NCI-H146 (cell line): ENCODE measurements at places on chromosomes 16 and 17.

DNA sequence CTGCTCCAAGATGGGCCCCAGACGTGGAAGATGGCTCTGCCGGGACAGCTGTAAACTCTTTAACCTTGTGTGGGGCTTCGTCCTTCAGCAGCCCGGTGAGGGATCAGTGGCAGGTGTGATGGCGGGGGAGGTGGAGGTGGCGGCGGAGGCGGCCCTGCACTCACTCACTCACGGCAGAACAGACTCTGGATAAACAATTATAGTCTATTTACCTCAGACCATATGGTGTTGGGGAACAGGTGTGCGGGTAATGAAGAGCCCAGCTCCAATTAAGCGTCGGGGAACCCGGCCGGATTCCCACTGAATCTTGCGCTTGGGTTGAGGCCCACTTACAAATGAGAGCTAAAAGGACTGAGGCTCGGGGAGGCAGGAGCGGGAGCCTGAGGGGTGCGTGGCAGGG, 104.3 kb upstream of the SDK2 start:
- DNase-seq: peak; percentile 75

DNA sequence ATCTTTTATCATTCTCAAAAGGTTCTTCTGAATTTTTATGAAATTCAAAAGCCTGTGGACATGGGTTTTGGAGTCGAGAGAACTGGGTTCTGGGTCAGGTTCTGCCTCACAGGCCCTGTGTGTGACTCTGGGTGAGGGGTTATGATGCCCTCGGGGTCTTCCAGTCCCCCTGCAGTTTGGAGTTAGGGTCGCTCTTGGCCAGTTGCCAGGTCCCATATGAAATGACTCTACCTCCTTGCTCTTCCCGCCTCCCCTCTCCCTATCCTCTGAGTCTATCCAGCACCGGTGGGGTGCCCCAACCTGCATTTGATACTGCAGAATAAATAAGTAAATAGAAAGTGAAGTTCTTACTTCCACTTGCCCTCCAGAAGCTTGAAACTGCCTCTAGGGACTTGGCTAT, 54.1 kb downstream of the ZDHHC7 start:
- no peak for DNase-seq

DNA sequence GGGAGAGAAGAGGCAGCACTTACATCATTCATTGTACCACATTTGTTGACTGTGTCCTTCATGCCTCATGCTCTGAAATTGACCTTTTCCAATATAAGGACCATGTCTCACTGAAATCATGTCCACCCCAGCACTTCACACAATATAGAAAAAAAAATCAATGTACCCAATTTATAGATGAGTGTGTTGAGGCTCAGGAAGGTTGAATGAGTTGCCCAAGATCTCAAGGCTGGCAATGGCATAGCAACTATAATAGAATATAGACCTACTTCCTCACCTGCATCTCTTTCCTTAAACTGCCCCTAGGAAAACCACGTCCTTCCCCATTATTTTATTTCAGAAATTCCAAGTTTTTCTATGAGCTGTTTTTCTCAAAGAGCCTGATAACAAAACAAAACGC, 912 bp upstream of the VAT1L start:
- DNase-seq: no peak

DNA sequence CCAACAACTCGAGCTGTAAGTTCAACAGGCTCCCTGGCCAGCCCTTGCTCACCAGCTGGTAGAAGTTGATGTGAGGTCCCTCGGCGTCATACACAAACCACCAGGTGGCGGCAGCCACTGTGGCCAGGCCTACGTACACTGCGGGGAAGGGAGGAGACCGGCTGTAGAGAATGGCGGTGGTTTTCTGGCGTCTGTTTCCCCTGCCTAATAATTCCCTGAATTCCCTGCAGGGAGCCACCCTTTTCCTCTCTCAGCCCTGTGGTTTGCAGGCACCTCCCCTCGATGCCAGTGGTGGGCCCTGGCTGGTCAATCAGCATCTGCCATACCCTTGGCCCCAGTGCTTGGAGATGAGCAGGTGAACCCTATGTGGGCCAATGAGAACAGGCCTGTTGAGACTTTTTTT, 18.9 kb upstream of the P2RX1 start:
- DNase-seq: peak; percentile 79

- DNase-seq: peak; percentile 82
These were observed at the start of gene TBX21 for GRCh38 chr17:47733047-47733673. TBX21 (plus strand) TSS chr17:47733236; CDS start chr17:47733455, 219 bp downstream.

GRCh38 chr16:73428121-73428520, 380.2 kb upstream of the ZFHX3 start:
- no peak for DNase-seq

GRCh38 chr16:60214311-60214710, 1480.2 kb upstream of the GOT2 start:
- no peak for DNase-seq

DNA sequence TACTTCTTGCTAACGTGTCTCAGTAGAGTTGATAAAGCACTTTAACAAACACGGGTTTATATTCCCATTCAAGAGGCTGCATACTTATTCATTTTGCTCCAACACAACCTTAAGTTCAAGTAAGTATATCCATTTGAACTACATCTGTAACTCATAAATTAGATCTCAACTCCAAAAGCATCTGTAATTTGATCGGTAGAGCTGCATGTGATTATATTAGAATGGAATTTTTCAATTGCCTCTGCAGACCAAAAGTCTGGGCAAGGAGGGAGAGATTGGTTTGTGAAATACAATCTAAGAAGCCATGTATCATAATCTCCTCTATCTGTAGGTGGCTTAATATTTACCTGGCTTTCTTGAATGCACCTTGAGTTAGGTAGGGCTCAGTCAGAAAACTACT, 371.0 kb downstream of the RBFOX1 start:
- no peak for DNase-seq

GRCh38 chr17:9817086-9817485, 4.8 kb downstream of the GSG1L2 start:
- no peak for DNase-seq

DNA sequence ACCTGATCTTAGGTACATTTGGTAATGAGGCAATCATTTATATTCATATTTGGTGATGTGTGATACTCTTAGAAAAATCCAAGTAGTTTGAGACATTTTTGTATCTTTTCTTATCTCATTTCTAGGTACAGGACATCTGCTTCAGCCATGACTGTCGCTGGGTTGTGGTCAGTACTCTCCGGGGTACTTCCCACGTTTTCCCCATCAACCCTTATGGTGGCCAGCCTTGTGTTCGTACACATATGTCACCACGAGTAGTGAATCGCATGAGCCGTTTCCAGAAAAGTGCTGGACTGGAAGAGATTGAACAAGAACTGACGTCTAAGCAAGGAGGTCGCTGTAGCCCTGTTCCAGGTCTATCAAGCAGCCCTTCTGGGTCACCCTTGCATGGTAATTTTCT, 312.2 kb downstream of the BCAS3 start:
- DNase-seq: no peak

GRCh38 chr16:75196836-75197235, 10.1 kb downstream of the CTRB2 start:
- DNase-seq: no peak

DNA sequence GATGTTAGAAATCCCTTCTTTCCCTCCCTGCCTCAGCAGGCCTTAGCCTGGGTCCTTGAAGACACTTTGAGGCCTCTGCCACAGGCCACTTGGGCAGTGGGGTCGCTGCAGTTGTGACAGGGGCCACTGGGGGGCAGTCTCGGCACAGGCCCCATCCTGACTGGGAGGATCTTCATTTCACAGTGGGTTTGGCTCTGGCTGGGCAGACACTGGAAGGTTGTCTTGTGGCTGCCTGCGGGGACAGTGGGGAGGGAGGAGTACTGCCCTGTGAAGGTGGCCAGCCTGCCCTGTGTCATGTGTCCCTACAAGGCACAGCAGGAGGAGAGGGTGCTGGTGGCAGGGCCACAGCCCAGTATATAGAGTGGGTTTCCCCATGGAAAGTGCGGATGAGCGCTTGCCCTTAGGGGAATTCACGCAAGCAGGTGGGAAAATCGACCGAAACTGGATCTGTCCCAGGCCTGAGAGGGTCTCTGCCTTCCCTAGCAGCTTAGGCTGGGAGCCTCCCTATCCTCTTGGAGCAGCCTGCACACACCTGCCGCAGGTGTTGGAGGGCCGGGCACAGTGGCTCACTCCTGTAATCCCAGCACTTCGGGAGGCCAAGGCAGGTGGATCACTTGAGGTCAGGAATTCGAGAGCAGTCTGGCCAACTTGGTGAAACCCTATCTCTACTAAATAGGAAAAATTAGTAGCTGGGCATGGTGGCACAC, 28.8 kb downstream of the GINS2 start:
- DNase-seq: peak; percentile 32

- no peak for DNase-seq
These were observed 51.6 kb downstream of the NUP93 start for GRCh38 chr16:56781528-56781961.

GRCh38 chr17:77445760-77446532, 305.2 kb downstream of the SEC14L1 start:
- no peak for DNase-seq

GRCh38 chr17:29615492-29616299, 7.0 kb downstream of the CORO6 start:
- DNase-seq: no peak

DNA sequence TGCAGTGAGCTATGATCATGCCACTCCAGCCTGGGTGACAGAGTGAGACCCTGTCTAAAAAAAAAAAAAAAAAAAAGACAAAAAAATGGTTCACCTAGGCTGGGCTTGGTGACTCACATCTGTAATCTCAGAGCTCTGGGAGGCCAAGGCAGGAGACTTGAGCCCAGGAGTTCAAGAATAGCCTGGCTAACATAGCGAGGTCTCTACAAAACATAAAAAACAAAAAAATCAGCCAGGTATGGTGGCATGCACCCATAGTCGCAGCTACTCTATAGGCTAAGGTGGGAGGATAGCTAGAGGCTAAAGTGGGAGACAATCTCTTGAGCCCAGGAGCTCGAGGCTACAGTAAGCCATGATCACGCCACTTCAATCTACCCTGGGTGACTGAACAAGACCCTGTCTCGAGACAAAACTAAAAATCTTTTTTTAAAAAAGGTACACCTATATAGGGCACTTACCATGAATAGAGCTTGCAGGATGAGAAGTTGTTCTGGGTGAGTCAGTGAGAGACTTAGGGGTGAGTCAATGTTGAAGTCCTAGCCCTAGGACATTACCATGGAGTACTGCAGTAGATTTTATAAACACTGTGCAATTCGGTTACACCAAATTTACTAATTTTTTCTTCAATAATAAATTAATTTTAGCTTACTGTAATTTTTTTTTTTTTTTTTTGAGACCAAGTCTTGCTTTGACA, 19.0 kb downstream of the USP32 start:
- no peak for DNase-seq

DNA sequence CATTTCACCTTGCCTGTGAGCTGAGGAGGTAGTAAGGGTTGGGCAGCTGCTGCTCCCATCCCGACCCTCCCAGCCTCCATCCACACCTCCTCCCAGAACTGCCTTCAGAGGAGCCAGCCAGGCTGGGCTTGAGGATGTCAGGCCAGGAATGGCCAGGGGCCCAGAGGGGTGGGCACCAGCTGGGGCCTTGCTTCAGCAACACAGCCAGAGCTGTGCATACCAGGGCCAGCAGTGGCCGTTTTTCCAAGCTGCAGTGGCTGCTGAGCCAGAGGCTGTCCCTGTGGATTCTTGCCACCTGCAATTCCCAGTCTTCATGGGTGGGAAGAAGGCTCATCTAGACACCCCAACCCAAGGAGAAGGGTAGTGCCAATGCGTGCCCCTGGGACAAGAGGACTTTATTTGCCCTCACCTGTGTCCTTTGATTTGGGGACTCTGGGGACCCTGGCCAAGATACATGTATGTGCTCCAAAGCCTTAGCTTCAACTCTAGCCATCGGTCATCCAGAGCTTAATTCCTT, 153.4 kb upstream of the SDK2 start:
- DNase-seq: no peak

GRCh38 chr17:51590071-51590656, 329.8 kb downstream of the UTP18 start:
- DNase-seq: no peak

DNA sequence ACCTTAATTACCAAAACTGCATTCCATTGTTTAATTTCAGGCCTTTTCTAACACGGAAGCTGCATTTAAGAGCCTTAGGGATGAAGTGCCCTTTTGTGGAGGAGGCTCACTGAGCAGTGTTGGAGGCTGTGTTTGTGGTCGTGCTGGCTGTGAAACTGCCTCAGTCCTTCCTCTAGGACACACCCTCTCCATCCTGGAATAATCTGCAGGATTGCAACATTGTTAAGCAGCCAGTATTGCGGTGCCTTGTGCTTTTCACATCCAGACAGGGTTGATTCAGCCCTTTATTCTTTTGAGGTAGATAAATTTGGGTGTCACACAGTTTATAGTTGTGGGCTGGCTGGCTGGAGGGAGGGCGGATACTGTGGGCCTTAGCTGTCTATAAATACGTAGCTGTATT, 141.6 kb downstream of the CDRT15L2 start:
- no peak for DNase-seq

DNA sequence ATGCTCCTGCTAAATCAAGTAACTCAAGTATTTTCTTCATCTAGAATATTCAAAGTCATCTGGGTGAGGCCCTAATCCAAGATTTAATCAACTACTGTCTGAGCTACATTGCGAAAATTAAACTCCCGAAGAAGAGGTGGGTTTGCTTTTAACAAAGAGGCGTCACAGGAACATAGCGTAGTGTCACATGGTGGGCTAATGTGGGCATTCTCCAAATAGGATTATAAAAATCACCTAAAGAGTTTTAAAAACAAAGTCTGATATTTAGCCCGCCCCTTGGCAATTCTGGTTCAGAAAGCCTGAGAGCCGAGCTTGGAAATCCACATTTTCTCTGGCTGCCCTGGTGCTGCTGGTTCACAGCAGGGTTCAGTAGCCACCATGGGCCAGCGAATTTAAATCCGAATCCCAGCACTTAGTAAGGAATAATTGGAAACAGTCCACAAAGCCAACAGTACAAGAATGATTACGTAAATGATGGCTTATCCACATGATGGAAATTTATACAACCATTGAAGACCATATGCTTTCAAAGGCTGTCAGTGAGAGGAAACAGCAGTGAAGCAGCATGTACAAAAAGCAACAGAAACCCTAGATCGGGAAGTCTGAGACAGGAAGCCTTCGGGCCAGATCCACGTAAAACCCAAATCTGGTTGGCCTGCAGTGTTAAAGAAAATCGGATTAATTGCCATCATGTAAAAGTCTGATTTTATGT, 8.8 kb downstream of the PMM2 start:
- no peak for DNase-seq

- no peak for DNase-seq
These were observed 22.2 kb upstream of the ADCY7 start for GRCh38 chr16:50244140-50244503.

DNA sequence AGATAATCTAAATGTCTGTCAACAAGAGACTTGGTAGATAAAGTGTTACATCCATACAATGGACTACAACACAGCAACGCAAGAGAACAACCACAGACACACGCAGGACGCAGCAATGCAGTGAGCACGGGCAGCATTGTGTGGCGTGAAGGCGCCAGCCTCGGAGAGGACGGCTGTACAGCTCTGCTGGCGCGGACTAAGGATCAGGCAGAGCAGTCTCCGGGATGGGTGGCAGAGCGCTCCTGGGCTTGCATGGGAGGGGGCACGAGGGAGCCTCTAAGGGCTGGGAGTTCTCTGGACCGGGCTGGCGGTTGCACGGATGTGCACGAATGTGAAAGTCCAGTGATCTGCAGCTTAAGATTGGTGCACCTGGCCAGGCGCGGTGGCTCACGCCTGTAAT, 34.5 kb downstream of the ACTG1 start:
- no peak for DNase-seq
